ENCODE measurements at places on chromosomes 5 and 9.

- DNase-seq, result no peak
Measured at GRCh38 chr5:154770111-154770510, 14.9 kb downstream of the LARP1 start.

GRCh38 chr5:23389291-23390101 is 117.9 kb upstream of the PRDM9 start:
- DNase-seq, result no peak

DNA sequence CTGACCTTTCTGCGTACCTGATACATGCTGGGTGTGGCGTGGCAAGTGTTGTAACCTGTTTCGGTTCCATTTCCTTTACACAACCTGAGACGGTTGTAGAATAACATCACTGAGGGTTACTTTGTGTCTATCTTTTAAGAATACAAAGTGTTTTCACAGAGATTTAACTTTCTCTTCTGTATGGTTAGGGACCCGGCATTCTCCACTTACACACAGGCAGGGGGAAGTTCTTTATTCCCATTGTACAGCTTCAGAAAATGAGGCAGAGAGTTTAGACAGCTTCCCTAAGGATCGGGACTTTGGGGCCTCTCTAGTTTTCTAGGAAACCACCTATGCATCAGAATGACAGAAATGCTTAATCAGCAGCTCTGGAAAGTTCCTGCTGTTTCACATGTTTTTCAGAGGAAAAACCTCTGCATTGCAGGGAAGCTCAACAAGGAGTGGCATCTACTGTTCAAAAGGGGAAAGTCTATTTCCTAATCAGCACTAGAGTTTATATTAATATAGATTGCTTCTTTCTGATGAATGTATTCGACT is 41.3 kb downstream of the CAST start:
- no peak for DNase-seq

GRCh38 chr5:139738193-139739149 is 57.1 kb upstream of the PSD2 start:
- DNase-seq, result no peak

DNA sequence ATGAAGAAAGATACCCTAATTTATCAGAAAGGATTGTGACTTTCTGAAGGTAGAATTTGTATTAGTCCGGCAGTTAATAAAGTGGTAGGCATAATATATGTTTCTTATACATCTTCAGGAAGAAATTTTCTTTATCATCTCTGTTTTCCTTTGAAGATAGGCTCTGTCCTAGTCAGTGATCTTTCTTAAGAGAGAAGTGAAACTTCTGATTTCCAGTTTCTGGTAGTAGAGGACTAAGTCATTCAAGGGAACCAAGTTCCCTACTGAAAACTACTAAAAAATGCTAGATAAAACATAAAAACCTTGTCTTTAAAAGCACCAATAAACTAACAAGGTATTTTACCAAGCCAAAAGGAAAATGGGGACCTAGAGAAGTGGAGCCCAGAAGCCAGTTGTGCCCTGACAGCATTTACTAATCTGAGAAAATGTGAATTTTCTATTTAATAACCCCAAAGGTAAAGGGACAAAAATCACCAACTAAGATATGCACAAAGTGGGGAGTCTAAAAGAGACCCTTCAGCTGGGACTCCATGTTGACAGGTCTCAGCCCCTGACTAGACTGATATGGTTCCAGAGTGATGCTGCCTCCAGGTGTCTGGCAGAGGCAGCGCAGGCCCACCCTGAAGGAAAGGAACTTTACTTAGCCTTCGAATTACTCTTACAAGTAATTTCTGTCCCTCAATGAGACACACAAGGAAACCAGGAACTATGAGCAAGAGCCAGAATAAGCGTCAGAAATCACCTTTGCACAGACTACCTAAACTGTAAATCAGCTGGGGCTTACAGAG is 72.7 kb downstream of the FAM78A start:
- no peak for DNase-seq

DNA sequence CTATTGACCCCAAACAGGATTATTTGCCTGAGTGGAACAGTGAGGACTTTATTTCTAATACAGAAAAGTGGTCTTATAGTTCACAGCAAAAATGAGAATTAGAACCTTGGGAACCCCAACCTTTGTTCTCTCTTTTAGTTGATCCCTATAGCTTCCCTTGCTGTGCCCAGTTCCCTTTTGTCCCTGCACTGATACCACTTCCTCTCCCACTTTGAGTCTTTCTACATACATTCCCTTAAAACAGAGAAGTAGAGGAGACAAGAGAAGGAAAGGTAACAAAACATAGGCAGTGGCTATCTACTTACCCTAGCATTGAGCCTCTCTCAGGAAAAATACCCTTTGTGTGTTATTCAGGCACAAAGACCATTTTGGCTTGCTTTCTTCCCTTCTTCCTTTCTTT is 246.4 kb downstream of the FAM114A2 start:
- DNase-seq, result no peak

GRCh38 chr5:8845296-8845695 is 700.6 kb downstream of the SEMA5A start:
- DNase-seq, result no peak

DNA sequence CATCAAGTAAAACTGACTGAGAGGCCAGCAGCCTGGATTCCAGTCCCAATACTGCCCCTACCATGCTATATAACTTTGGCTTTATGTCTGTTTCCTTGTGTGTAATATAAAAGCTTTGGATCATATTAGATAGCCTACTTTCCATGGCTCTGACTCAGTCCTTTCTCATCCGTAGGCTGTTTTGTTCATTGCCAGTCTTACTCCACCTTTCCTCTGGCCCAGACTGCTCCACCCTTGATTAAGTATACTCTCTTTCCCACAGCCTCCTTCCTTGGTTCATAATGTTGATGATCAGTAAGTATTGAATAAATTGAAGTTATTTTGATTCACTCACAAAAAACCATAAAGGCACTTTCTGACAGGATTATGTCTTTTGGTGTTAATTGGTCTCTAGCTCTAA is 1.5 kb upstream of the MRPS30 start:
- DNase-seq, result no peak

- no peak for DNase-seq
Measured at GRCh38 chr5:34970552-34970951, 41.2 kb downstream of the DNAJC21 start.

- DNase-seq, result no peak
Measured at GRCh38 chr5:50967563-50968355, 301.3 kb downstream of the PARP8 start.

- DNase-seq, result no peak
Measured at GRCh38 chr5:151911011-151911410, 13.6 kb downstream of the GLRA1 start.

- no peak for DNase-seq
Measured at GRCh38 chr9:93656426-93657239, 80.2 kb downstream of the PHF2 start.

- no peak for DNase-seq
Measured at GRCh38 chr9:131525643-131526565, 5.2 kb downstream of the UCK1 start.

GRCh38 chr5:1204693-1205242 is 3.4 kb downstream of the SLC6A19 start:
- DNase-seq, result no peak

DNA sequence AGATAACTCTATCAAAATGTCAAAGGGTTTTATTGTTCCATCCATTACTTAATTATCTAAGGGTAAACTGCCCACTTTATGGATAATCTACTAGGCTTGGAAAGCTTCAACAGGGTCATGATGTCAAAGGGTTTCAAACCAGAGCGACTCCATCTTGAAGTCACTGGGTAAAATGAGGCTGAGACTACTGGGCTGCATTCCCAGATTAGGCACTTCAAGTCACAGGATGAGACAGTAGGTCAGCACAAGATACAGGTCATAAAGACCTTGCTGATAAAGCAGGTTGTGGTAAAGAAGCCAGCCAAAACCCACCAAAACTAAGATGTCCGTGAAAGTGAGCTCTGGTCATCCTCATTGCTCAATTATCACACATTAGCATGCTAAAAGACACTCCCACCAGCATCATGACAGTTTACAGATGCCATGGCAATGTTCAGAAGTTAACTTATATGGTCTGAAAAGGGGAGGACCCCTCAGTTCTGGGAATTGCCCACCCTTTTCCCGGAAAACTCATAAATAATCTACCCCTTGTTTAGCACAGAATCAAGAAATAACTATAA is 138.6 kb downstream of the GNAQ start:
- no peak for DNase-seq

DNA sequence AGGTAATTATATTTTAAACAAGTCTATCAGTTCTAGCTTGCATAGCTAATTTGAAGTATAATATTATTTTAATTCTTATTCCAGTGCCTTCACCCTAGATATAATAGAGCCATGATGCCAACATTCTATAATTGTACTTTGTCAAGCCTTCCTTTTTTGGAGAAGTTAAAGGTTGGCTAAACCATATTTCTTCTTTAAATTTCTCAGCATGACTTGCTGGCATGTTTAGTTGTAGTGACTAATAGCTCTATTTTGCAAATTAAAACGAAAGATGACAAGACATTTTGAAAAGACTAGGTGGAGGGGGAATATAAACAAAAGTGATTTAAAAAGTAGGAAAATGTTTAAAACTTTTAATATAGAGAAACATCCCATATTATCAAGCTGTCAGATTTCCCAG is 400.7 kb downstream of the PSAT1 start:
- DNase-seq, result no peak

DNA sequence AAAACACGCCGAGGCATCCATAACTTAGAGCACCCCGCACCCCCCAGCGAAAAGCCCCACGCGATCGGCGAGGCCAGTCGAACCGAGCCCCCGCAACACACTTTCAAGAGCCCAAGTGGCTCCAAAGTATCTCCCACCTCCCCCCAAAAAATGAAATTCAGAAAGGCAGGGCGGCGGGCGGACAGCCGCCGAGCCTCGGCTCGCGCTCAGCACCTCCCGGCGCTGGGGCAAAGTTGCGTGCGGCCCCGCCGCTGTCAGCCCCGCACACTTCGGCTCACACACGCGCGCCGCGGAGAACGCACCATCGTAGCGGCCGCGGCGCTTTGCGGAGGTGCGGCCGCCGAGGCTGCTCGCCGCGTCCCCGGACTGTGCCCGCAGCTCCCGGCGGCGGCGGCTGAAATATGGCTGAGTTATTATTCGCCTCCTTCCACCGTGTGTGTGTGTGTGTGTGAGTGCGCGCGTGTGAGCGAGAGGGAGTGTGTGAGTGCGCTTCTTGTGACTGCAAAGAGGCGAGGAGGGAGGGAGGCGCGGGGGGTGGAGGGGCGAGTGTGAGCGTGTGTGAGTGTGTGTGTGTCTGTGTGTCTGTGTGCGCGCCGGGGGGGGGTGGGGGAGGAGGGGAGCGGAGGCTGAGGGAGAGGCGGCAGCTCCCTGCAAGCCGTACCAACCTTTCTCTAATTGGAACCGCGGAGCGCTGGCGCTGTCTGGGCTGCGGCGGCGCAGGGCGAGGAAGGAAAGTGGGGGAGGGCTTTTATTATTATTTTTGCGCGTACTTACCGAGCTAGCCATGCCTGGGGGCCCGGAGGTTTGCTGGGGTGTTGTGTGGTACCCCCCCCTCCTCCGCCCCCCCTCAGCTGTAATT is 599 bp downstream of the MLLT3 start:
- peak; percentile 62 for DNase-seq

GRCh38 chr9:117335837-117336433 is 78.9 kb downstream of the ASTN2 start:
- no peak for DNase-seq

DNA sequence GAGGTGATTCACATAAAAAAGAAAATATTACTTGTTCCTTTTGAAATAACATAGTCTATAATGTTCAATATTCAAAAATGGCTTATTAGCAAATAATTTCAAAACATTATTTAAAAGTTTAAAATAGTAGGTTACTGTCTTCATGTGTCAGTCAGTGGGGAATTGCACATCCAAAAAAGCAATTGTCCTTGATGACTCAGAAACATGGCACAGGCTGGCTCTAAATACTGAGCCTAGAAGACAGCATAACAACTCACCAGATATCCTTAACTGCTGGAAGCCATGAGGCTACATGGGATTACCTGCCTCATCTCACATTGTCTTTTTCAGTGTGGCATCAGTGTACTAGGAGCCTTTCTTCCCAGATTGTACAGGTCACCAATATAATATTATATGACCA is 439.5 kb upstream of the RGMB start:
- DNase-seq, result no peak

- no peak for DNase-seq
Measured at GRCh38 chr5:140344683-140345423, 1.6 kb downstream of the HBEGF start.

DNA sequence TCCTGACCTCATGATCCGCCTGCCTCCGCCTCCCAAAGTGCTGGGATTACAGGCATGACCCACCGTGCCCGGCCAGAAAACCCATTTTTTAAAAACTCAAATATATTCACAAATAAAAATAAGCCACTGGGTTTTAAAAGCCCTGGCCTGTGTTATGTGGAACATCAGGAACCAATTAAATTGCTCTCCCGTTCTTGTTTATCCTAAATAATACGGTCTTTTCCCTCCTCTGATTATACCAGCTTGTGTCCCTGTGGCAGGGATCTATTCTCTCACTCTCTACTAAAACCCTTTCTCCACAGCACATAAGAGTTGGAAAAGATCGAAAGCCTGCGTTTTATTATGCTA is 30.1 kb upstream of the LPAR1 start:
- DNase-seq, result no peak

- no peak for DNase-seq
Measured at GRCh38 chr9:85723215-85723614, 18.5 kb downstream of the AGTPBP1 start.

DNA sequence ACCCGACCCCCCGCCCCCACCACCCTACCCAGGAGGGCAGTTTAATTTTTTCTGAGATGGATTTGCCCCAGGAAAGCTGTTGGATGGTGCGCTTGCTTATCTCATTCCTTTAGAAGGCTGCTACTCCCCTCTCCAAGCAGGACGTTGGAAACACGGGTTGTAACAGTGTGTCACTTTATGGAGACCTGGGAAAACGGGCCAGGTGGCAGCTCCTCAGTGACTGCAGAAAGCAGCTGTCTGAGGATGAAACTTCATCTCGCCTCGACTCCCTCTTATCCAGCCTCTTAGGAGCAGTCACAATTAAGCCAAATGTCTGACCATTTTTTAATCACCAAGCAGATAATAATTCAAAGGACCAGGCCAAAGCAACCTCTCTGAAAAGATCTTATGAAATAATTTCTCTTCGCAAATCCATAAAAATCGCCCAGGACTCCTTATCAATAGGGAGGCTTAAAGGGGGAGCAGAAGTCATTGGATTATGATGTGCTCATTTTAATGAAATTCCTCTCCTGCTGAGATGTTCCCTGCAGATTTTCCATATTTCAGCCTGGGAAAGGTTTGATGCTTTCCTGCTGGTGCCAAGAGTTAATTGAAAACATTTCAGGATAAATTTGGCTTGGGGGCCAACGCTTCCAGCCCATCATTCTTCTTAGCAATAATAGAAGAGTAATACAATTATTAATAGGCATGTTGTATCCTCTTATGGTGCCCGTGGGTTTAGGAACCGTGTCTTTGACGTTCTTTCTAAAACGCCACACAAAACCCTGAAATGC is 26.0 kb downstream of the GAS1 start:
- no peak for DNase-seq
